Prostate gland (tissue), 2 donors: ENCODE measurements at places on chromosomes 16 and 17. TPM values are rescaled to one million over a fixed set of nuclear protein-coding genes. Genes with fewer than 3 reads are reported as not detected.

DNA sequence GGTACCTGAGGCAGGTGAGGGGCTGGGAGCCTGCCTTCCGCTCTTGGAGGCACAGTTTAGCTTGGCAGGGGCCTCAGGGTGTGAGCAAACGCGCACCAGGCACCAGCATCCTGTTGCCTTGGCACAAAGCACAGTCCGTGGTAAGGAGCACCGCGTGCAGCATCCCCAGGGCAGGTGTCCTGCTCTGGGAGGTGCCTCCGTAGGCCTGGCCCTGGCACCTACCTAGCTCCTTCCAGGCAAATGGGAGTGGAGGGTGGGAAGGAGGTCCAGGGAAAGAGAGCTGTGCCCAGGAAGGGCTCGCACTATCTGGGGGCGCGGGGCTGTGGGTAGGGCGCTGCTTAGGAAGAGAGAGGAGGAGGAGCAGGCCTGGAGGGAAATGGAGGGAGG lies 3.1 kb upstream of the GSE1 start:
- peak; percentile 26 for DNase-seq
- no peaks in the 10 kb centered on the region for H3K36me3 ChIP-seq
- peaks cover 41% of the 10 kb centered on the region for H3K4me1 ChIP-seq
- H3K4me3 ChIP-seq, result no peak overlapping the region
- no peaks in the 10 kb centered on the region for H3K27me3 ChIP-seq

GRCh38 chr17:31309556-31309955 lies 4.3 kb downstream of the EVI2B start:
- no peak for DNase-seq
- no peak overlapping the region for H3K27ac ChIP-seq
- H3K36me3 ChIP-seq, result no peaks in the 10 kb centered on the region

DNA sequence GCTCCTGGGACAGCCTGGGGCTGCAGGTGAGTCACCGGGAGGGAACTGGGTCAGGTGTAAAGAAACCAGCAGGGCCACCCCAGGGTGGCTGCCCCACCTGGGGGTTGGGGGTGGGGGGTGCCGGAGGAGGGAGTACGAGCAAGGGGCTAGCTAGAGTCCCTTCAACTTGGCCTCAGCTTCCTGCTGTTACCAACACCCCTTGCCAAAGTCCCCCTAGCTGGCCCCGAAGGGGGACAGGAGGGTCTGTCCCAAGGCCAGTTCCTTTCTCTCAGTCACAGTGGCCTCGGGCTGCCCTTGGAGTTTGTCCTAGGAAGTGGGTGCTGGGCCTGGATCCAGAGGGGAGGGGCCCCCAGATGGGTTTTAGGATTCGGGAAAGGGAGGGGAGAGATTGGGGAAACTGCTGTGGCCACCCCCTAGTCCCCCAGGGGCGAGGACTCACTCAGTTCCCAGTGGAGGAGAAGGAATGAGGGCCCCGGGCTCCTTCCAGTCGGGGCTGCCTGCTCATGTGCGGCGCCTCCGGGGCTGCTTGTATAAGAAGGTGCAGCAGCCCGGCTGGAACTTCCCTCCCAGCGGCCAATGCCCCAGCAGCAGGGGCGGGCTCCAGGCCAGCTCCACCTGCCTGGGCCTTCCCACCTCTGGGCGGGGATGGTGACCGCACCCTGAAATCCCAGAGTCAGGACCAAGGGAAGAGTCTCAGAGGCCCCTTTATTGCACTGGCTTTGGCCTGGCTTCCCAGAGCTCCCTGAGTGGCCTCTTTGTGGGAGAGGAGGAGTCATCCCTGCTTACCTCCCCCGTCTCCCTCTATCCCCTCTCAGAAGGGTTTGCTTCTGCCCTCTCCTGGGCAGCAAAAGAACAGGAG lies 7.3 kb downstream of the ARHGAP27 start:
- H3K36me3 ChIP-seq, result no peaks in the 10 kb centered on the region
- H3K4me3 ChIP-seq, result peak overlapping the region; percentile 35
- peak overlapping the region; percentile 80 for H3K27ac ChIP-seq
- DNase-seq, result peak; percentile 90
- no peaks in the 10 kb centered on the region for H3K4me1 ChIP-seq

BAIAP2 gene
- total RNA-seq, result 148 TPM

DNA sequence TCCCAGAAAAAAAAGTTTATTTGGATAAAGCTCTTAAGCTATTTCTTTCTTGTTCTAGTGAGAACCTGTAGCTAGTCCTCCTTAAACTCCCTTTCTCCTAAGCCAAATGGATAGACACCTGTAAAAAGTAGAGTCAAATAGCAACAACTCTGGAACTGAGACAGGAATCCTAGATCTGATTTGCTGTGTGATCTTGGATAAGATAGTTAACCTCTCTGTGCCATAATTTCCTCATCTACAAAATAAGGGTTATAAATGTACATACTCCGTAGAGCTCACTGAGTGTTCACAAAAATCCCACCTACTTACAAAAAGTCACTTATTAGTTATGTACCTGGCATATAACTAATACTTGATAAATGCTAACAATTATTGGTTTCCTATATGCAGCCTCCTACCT lies 270.3 kb downstream of the ABCC12 start:
- no peaks in the 10 kb centered on the region for H3K27me3 ChIP-seq
- DNase-seq, result no peak
- H3K27ac ChIP-seq, result no peak overlapping the region

SEC14L5 gene
- 0.74 TPM for total RNA-seq

DNA sequence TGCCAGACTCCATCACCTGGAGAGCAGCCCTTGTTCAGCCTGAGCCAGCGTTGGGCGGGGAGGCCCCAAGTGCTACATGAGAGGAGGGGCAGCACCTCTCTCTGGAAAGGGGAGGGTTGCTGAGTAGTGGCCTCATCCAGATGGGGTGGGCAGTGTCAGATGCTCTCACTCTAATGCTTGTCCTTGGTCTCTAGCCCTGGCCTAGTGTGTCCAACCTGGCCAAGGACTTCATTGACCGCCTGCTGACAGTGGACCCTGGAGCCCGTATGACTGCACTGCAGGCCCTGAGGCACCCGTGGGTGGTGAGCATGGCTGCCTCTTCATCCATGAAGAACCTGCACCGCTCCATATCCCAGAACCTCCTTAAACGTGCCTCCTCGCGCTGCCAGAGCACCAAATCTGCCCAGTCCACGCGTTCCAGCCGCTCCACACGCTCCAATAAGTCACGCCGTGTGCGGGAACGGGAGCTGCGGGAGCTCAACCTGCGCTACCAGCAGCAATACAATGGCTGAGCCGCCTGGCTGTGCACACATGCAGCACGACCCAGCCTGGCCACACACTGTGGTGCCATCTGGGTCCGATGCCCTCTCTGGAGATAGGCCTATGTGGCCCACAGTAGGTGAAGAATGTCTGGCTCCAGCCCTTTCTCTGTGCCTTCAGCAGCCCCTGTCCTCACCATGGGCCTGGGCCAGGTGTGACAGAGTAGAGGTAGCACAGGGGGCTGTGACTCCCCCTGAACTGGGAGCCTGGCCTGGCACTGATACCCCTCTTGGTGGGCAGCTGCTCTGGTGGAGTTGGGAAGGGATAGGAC lies 4.3 kb downstream of the CTRL start:
- H3K27ac ChIP-seq, result no peak overlapping the region
- H3K4me1 ChIP-seq, result peaks cover 12% of the 10 kb centered on the region
- no peak for DNase-seq

- no peaks in the 10 kb centered on the region for H3K27me3 ChIP-seq
- no peaks in the 10 kb centered on the region for H3K4me1 ChIP-seq
- no peak overlapping the region for H3K27ac ChIP-seq
- no peak for DNase-seq
- no peak overlapping the region for H3K4me3 ChIP-seq
Measured at GRCh38 chr17:4959261-4959965, 8.2 kb downstream of the SPAG7 start.

DNA sequence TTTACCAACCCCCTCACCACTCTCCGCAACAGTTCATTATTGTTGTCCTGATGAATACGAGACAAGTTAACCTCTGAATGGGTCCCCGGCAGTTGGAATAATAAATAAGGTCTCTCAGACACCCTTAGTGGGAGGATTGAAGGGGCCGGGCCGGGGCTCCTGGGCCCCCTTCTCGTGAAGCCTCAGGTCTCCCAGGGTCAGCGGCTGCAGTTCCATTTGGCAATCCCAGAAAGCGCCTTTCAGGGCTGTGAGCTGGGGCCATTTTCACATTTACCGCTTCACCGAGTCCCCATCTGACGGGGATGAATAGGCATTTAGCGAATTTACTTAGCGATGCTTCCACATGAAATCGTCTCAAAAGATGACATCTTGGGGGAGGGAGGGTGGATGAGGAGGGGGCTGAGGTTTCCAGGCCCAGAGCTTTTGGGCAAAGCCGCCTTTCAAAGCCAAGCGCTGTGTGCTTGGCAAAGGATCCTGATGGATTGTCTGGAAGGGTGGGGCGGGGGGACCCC lies 309.8 kb downstream of the XYLT1 start:
- H3K27ac ChIP-seq, result no peak overlapping the region
- no peaks in the 10 kb centered on the region for H3K27me3 ChIP-seq
- DNase-seq, result no peak
- no peak overlapping the region for H3K4me3 ChIP-seq
- no peaks in the 10 kb centered on the region for H3K36me3 ChIP-seq
- no peaks in the 10 kb centered on the region for H3K4me1 ChIP-seq

GRCh38 chr17:46850688-46851028 lies 725 bp upstream of the WNT9B start:
- no peaks in the 10 kb centered on the region for H3K36me3 ChIP-seq
- no peak for DNase-seq
- H3K4me3 ChIP-seq, result no peak overlapping the region
- no peak overlapping the region for H3K27ac ChIP-seq

GRCh38 chr17:50511058-50511457 lies 2.8 kb downstream of the MYCBPAP start:
- H3K27me3 ChIP-seq, result no peaks in the 10 kb centered on the region
- no peak overlapping the region for H3K4me3 ChIP-seq
- DNase-seq, result no peak
- H3K27ac ChIP-seq, result peak overlapping the region; percentile 48
